MCF 10A (cell line): ENCODE measurements at places on chromosomes 2 and 18. TPM values are rescaled to one million over a fixed set of nuclear protein-coding genes. Genes with fewer than 3 reads are reported as not detected.

GRCh38 chr2:96618596-96619283, 19.4 kb downstream of the KANSL3 start:
- H3K27ac ChIP-seq = peak overlapping the region; percentile 92
- peaks cover 16% of the 10 kb centered on the region for H3K4me1 ChIP-seq
- H3K27me3 ChIP-seq = no peaks in the 10 kb centered on the region

DNA sequence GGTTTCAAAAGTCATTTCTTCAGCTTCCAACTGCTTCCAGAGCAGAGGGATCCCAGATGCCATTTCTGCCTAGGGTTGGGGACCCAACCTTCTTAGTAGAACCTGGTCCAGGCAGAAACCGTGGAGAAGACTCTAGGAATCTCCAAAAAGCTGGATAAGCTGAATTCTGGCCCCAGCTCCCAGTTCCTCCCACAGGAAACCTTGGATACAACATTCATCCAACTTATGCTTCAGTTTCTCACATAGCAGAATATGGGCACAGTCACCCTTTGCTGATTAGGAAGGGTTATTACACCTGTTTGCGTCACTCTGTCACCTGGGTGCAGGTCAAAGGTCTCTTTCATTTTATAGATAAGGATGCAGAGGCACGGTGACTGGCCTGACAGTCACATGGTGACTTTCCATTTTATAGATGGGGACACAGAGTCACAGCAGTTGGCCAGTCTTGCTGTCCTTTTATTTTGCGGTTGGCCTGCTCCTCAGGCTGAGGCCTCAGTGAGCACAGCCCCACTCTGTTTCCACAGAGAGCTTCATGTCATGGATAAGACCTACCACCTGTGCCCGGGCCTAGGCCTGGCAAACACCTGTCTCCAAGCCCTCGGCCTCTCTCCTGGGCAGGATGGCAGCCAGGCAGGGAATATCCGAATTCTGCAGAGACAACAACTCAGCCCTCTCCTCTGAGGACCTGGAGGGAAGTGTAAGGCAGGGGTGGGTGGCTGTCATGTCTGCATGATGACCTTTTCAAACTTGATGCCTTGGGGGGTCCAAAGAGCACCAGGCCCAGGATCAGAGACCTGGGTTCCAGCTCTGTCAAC, 148.8 kb downstream of the SMAD7 start:
- H3K27me3 ChIP-seq = no peaks in the 10 kb centered on the region
- no peak for DNase-seq
- no peak overlapping the region for H3K4me3 ChIP-seq
- peaks cover 20% of the 10 kb centered on the region for H3K36me3 ChIP-seq
- peaks cover 10% of the 10 kb centered on the region for H3K4me1 ChIP-seq
- no peak overlapping the region for H3K27ac ChIP-seq

- no peaks in the 10 kb centered on the region for H3K27me3 ChIP-seq
- no peak overlapping the region for H3K27ac ChIP-seq
- H3K4me3 ChIP-seq = no peak overlapping the region
- no peak for DNase-seq
- no peaks in the 10 kb centered on the region for H3K4me1 ChIP-seq
Observed at GRCh38 chr18:65651192-65651591, 99.6 kb upstream of the CDH7 start.

GRCh38 chr2:31166925-31167324, 28.7 kb upstream of the GALNT14 start:
- no peaks in the 10 kb centered on the region for H3K36me3 ChIP-seq
- H3K4me1 ChIP-seq = no peaks in the 10 kb centered on the region
- DNase-seq = no peak
- no peak overlapping the region for H3K27ac ChIP-seq
- H3K27me3 ChIP-seq = peaks cover 38% of the 10 kb centered on the region

- DNase-seq = no peak
- H3K4me3 ChIP-seq = no peak within 1 kb of the TSS
- H3K4me1 ChIP-seq = peaks cover 6% of the 10 kb centered on the region
- no peaks in the 10 kb centered on the region for H3K27me3 ChIP-seq
- no peaks in the 10 kb centered on the region for H3K36me3 ChIP-seq
Observed at GRCh38 chr2:170177950-170178781, at the start of gene MYO3B. TSS of gene MYO3B (plus strand) at chr2:170178147. CDS start at chr2:170178288, 141 bp downstream.

DNA sequence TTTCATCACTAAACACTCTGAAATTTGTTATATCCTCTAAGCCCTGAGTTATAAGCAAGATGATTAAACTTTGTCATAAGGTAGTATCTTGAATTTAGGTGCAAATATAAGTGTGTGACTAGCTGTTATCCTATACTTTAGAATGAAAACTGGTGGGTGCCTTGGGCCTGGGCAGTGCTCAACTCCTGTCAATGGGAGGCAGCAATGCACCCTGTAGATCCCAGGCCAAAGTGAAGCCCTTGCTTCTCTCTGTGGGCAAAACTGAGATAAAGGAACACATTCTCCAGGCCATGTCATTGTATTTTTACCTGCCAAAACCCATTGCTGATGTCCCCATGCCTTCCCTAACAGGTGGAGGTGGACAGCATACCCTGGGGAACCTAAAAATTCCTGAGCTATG, 525.2 kb downstream of the TNS1 start:
- DNase-seq = no peak
- H3K4me1 ChIP-seq = no peaks in the 10 kb centered on the region
- no peak overlapping the region for H3K27ac ChIP-seq
- peaks cover 16% of the 10 kb centered on the region for H3K27me3 ChIP-seq
- no peaks in the 10 kb centered on the region for H3K36me3 ChIP-seq

CHRNA1 gene
- not detected in 2 replicates for total RNA-seq

- no peaks in the 10 kb centered on the region for H3K27me3 ChIP-seq
- peak overlapping the region; percentile 19 for H3K27ac ChIP-seq
- H3K36me3 ChIP-seq = no peaks in the 10 kb centered on the region
- DNase-seq = peak; percentile 57
- peaks cover 28% of the 10 kb centered on the region for H3K4me1 ChIP-seq
Observed at GRCh38 chr2:30272761-30273573, 41.6 kb downstream of the LBH start.

DNA sequence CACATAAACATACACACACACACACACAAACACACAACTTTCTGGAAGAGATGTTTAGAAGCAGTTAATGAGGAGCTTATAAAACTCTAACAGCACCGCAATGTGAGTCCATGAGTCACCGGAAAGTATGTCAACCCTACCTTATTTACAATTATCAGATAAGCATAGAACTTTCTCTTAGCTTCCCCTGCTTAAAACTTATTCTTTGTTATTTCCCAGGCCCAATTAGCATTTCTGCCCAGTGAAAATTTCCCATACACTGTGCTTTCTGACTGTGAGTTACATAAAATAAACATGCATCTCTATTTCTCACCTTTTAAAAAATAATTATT, 737.6 kb downstream of the LRP1B start:
- no peaks in the 10 kb centered on the region for H3K27me3 ChIP-seq
- H3K36me3 ChIP-seq = no peaks in the 10 kb centered on the region
- no peak for DNase-seq
- no peaks in the 10 kb centered on the region for H3K4me1 ChIP-seq
- H3K4me3 ChIP-seq = no peak overlapping the region

PXDN gene
- 96.1 and 114 TPM in 2 replicates for total RNA-seq

DNA sequence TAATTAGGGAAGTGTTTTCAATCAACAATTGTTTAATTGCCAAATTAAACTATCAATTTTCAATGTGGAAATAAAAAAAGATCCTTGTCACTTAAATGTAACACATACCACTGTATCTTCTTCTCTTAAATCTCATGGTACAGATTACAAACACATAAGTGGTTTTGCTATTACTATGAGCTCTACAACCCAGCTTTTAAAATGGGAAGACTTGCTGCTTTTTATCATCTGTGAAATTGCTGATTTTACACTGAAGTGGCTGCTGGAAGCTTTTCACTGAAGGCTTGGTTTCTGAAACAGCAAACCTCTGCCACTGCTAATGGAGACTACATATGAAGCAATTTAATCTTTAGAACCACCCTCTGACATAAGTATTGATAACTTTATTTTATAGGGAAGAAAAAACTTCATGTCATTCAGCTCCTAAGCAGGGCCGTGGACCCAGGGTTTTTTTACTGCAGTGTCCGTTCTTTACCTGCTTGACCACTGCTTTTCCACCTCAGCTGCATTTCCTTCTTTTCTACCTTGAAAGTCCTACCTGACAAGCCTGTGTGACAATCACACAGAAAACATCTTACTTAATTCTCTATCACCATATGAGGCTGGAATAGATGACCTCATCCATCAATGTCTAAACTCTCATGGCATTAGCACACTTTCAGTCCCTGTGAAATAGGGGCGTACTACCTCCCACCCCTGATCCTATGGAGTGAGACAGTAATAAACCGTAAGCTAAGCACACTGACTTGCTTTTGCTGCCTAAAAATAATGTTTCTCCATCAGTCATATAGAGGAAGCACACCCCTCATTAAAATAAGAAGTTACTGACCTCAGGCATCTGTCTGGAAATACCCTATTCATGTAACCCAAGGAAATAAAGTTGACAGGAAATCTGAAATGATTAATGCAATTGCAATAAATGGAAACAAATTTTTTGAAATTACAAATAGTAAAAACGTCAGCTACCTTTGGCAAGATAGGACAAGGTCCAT, 19.2 kb upstream of the SLC8A1 start:
- H3K4me3 ChIP-seq = no peak overlapping the region
- no peaks in the 10 kb centered on the region for H3K36me3 ChIP-seq
- no peak overlapping the region for H3K27ac ChIP-seq
- no peak for DNase-seq

DNA sequence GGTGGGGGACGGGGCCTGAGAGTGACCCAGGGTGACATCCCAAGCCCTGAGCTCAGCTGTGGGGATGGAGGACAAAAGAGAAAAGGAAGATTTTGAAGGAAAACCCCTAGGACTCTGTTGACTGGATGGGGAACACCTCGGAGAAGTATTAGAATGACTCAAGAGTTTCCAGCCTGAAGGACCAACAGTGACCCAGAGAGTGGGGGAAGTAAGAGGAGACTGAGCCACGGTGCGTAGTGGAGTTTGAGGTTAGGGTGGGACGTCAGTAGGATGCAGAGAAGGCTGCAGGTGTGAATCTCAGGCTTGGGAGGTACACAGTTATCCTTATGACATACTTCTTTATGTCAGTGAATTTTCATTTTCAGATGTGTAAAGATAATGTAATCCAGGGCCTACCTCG, 119.5 kb downstream of the NCK2 start:
- H3K27me3 ChIP-seq = no peaks in the 10 kb centered on the region
- no peak for DNase-seq
- no peak overlapping the region for H3K27ac ChIP-seq
- no peak overlapping the region for H3K4me3 ChIP-seq

GRCh38 chr18:50372743-50373142, 2.1 kb upstream of the SKA1 start:
- H3K27me3 ChIP-seq = peaks cover 6% of the 10 kb centered on the region
- no peak for DNase-seq
- H3K4me3 ChIP-seq = no peak overlapping the region
- H3K36me3 ChIP-seq = peaks cover 5% of the 10 kb centered on the region

ALK gene
- total RNA-seq = 0.07 TPM in 1 of 2 replicates, not detected in the other

TFCP2L1 gene
- total RNA-seq = 22.6 and 24.3 TPM in 2 replicates

SPHKAP gene
- total RNA-seq = not detected in 2 replicates

SERPINB13 gene
- total RNA-seq = 0.49 TPM in 1 of 2 replicates, not detected in the other

DNA sequence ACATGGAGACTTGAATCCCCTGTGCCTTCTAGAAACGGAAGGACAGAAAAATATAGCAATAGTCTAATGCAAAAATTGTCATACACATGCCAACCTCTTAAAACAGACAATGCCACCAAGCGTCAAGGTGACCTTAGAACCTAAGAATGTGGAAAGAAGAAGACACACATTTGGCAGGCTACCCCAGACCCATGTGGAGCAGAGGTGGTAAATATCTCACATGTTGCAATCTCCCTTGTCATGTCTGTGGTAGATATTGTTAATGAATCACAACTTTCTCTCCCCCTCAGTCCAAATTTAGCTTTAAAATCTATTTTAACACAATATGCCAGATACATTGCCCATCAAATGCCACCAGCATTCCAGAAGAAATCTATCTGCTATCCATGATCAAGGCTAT, 137.4 kb downstream of the HNMT start:
- no peak for DNase-seq
- no peaks in the 10 kb centered on the region for H3K36me3 ChIP-seq
- H3K27ac ChIP-seq = no peak overlapping the region

- peaks cover 28% of the 10 kb centered on the region for H3K27me3 ChIP-seq
- no peaks in the 10 kb centered on the region for H3K4me1 ChIP-seq
- no peak overlapping the region for H3K27ac ChIP-seq
- H3K4me3 ChIP-seq = no peak overlapping the region
- no peaks in the 10 kb centered on the region for H3K36me3 ChIP-seq
Observed at GRCh38 chr2:217722883-217723472, 279.8 kb downstream of the TNS1 start.

QPCT gene
- not detected in 2 replicates for total RNA-seq

GRCh38 chr2:239789711-239790110, 235.4 kb downstream of the NDUFA10 start:
- DNase-seq = no peak
- H3K36me3 ChIP-seq = no peaks in the 10 kb centered on the region
- peaks cover 76% of the 10 kb centered on the region for H3K27me3 ChIP-seq
- no peak overlapping the region for H3K27ac ChIP-seq
- H3K4me1 ChIP-seq = no peaks in the 10 kb centered on the region

DNA sequence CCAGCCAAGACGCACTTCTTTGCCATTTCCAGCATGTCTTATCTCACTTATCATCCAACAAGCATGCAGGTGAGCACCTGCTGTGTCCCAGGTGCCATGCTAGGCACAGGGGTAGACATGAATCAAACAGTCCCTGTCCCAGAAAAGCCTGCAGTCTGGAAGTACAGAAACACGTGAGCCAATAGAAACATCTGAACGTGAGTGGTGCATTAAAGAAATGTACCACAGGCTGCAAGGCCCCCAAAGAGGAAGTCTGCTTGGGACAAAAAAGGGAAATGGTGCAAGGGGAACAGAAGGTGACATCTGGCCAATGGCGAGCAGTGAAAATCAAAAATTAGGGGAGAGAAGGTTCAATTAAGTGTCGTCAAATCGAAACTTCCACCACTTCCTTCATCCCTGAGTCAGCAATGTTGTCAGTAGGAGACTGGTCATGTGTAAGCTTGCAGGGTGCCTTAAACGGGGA, 17.6 kb upstream of the TMEM247 start:
- H3K27ac ChIP-seq = peak overlapping the region; percentile 33
- DNase-seq = no peak
- no peak overlapping the region for H3K4me3 ChIP-seq
- no peaks in the 10 kb centered on the region for H3K27me3 ChIP-seq
- H3K36me3 ChIP-seq = no peaks in the 10 kb centered on the region
- H3K4me1 ChIP-seq = peaks cover 6% of the 10 kb centered on the region

DNAH7 gene
- 0.91 and 0.98 TPM in 2 replicates for total RNA-seq

PLEKHM3 gene
- total RNA-seq = 5.4 and 7.5 TPM in 2 replicates

GRCh38 chr18:73007195-73007914, 139.6 kb upstream of the NETO1 start:
- H3K4me3 ChIP-seq = peak overlapping the region; percentile 2
- H3K4me1 ChIP-seq = peaks cover 30% of the 10 kb centered on the region
- DNase-seq = peak; percentile 63
- no peaks in the 10 kb centered on the region for H3K27me3 ChIP-seq
- no peaks in the 10 kb centered on the region for H3K36me3 ChIP-seq
- peak overlapping the region; percentile 77 for H3K27ac ChIP-seq

- no peak for DNase-seq
- H3K4me1 ChIP-seq = peaks cover 4% of the 10 kb centered on the region
- no peaks in the 10 kb centered on the region for H3K27me3 ChIP-seq
- H3K27ac ChIP-seq = no peak overlapping the region
Observed at GRCh38 chr2:226398580-226398979, 401.0 kb downstream of the IRS1 start.

UGT1A5 gene
- not detected in 2 replicates for total RNA-seq
